ENCODE measurements at places on chromosomes 7 and 10. TPM values are rescaled to one million over a fixed set of nuclear protein-coding genes. Genes with fewer than 3 reads are reported as not detected.
A peak's percentile ranks its signal among the peaks of the same experiment; 100 is the strongest.

DNA sequence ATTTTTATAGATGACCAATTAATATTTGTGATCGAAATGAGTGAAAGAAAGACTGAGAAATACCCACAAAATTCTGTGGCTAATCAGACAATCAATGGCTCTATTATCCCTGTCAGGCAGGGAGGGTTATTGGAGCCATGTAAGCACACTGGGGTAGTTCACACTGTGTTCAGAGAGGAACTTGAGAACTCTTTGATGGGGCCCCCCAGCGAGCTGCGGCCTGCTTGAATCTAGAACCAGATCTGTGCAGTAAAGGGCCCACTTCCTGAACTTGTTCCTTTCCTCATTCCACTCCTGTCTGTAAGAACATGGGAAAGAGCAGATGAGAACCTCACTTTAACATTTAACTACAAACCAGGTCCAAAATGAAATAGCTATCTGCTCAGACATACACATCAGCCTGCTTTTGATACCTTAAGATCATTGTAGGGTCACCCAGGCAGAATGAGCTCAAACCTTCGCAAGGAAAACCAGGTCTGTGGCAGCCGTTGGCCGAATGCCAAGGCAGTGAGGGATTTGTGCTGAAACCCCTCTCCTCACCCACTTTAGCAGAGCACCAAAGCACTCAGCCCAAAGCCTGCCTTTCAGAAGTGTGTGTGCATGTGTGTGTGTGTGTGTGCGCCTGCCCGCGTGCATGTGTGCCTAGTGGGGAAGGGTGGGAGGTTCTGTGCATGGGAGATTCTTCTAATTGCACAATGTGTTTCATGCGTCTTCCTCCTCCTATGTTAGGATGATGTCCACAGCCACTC, 365.6 kb upstream of the MGMT start:
- peak; percentile 31 for DNase-seq

DNA sequence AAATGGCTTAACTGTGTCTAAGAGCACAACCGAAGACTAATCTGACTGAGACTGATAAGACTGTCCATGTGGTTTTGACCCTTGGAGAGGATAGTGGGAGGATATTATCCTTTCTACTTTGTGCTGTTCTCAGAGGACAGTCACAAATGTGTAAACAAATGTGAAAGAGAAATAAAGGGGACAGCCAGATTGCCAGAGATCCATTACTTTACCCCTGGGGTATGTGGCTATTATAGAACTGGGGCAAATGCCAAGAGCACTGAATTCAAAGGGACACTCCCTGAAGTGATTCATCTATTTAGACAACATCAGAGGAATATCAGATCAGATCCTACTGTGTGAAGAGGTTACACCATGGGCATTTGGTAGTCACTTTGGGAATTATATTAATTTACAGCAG, 154.7 kb downstream of the RNLS start:
- no peak for DNase-seq

- no peak for DNase-seq
These were observed 276.2 kb downstream of the WDR11 start for GRCh38 chr10:121127151-121127906.

DNA sequence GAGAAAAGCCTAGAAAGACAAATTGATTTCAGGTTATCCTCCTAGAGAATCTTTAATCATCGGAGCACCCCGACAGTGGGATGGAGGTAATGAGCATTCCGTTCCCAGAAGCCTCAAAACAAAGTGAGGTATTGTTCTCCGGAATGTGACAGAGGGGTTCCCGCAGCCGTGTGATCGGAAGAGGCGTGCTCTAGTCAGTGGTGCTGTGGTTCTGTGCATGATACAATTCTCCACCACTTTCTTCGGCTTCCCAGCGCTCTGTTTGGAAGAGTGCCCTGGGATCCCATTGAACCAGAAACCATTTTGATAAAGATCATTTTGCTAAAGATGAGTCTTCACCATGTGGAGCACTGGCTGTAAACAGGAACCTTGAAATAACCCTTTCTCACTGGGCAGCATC, 434.6 kb downstream of the PAXIP1 start:
- DNase-seq = no peak

GRCh38 chr7:2010551-2011265, 222.0 kb downstream of the MAD1L1 start:
- no peak for DNase-seq

DNA sequence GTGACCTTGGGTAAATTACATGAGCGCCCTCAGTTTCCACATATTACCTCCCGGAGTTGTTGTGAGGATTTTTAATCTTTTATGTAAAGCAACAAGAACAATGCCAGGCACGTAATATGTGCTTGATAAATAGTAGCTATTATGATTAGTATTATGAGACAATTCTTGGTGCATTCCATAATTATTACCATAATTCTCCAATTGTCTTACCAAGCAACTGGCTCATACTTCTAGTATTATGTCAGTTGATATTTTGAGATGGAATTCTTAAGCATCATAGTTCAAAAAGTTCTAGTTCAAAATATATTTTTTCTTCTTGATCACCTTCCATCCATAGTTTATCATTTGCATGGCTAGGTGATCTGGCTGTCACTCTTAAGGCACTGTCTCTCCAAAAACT, 259.0 kb downstream of the BBS9 start:
- DNase-seq = no peak

GRCh38 chr10:20817646-20818045, 79.5 kb downstream of the NEBL start:
- no peak for DNase-seq

GRCh38 chr10:78617631-78618030, 451.1 kb upstream of the ZMIZ1 start:
- no peak for DNase-seq

DNA sequence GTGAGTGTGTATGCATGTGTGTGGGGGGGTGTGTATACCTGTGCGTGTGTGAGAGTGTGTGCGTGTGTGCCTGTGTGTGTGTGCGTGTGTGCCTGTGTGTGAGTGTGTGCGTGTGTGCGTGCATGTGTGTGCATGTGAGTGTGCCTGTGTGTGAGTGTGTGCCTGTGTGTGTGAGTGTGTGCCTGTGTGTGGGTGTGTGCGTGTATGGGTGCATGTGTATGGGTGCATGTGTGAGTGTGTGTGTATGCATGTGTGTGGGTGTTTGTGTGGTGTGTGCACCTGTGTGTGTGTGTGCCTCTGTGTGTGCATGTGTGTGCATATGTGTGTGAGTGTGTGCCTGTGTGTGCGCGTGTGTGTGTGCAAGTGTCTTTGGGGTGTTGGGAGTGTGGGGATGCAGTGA, 6.4 kb downstream of the ANTXRL start:
- no peak for DNase-seq

The GARIN1A gene
- total RNA-seq = 1.9 TPM

The FOXI2 gene
- total RNA-seq = not detected

All from CD4-positive, CD25-positive, alpha-beta regulatory T cell (primary cell).